Right lung (tissue), 10 donors: ENCODE measurements at places on chromosomes 16 and 17. TPM values are rescaled to one million over a fixed set of nuclear protein-coding genes. Genes with fewer than 3 reads are reported as not detected.

Gene ABCC11
- 0.30 TPM for polyA plus RNA-seq

Gene CDH13
- polyA plus RNA-seq = 3.2 TPM

Gene SLC35G6
- 0.18 TPM for polyA plus RNA-seq

Gene AANAT
- polyA plus RNA-seq = not detected

Gene CDR2
- polyA plus RNA-seq = 31.8 TPM

DNA sequence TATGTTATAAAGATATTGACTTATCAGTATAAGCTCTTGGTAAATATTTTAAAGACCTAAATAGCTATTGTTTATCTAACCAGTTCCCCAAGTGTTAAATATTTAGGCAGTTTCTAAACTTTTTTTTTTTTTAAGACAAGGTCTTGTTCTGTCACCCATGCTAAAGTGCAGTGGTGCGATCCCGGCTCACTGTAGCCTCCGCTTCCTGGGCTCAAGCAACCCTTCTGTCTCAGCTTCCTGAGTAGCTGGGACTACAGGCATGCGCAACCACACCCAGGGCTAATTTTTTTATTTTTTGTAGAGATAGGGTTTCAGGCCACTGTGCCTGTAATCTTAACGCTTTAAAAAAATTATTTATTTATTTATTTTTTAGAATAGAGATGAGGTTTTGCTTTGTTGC lies 43.5 kb downstream of the SNX29 start:
- no peak for DNase-seq

- no peak for DNase-seq
These were observed 519 bp upstream of the NTN1 start for GRCh38 chr17:9020824-9021157.

DNA sequence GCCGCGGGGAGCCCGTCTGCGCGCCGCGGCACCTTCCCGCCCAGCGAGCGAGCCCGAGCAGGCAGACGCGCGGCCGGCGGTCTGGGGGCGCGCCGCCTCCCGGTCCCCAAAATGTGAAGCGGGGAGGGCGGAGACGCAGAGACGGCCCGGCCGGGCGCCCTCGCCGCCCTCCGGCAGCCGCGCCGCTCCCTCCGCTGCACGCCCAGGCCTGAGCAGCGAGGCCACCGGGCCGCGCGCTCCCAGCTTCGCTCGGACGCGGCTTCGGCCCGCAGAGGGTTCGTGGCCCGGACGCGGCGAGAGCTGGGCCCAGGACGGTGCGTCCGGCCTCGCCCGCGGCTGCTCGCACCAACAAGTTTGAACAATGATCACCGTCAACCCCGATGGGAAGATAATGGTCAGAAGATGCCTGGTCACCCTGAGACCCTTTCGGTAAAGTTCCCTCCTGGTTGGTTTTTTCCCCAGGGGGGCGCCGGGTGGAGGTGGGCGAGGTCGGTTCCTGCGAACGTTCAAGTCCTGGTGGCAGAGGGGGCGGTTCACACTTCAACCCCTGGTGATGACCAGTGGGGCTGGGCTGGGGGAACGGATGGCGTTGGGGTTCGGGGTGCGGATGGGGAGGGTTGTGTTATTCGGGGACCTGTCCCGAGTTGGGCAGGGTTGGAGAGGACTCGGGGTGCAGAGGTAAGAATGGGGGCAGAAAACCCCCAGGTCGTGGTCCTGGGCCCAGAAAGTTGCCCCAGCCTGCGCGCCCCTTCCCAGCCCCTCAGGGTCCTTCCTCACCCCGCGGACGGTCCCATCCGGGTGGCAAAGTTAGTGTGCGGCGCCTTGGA lies 678 bp downstream of the MGAT5B start:
- no peak for DNase-seq

DNA sequence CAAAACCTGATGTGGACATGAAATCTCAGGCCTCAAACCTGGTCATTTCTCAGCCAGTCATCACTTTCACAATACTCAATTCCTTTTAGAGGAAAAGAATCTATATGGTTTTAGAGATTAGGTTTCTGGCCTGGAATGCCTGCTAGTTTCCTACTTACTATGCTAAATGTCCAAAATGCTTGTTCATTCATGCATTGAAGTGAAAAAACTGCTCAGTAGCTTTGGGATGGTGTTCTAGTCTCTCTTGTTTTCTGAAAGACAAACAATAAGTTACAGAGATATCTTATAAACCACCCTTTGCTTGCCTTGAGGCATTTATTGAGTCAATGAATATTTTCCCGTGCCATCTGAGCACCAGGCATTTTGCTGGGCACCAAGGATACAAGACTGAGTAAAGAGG lies 1146.5 kb upstream of the GOT2 start:
- no peak for DNase-seq

DNA sequence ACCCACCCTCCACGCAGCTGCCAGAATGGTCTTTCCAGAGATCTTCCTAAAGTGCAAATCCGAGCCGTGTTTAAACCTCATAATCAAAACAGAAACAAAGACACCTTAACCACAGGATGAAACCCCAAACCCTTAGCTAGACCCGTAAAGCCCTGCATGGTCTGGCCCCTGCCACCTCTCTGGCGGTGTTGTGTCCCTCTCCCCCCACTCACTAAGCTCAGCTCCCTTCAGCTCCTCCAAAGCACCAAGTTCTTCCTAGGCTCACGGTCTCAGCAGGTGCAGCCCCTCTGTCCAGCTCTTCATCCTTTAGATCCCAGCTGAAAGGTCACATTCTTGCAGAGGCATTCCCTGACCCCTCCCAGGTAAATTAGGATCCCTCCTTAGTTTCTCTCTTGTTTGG lies 4.4 kb upstream of the NXPH3 start:
- no peak for DNase-seq

- DNase-seq = no peak
These were observed 157.7 kb downstream of the CMIP start for GRCh38 chr16:81602256-81602776.

GRCh38 chr16:66551348-66551759 lies 1.0 kb upstream of the CKLF start:
- no peak for DNase-seq

GRCh38 chr16:88303890-88304819 lies 78.6 kb upstream of the ZNF469 start:
- DNase-seq = no peak

GRCh38 chr17:76716146-76716838 lies 5.5 kb upstream of the MXRA7 start:
- DNase-seq = no peak

GRCh38 chr17:30229012-30229411 lies 6.5 kb downstream of the SLC6A4 start:
- no peak for DNase-seq

DNA sequence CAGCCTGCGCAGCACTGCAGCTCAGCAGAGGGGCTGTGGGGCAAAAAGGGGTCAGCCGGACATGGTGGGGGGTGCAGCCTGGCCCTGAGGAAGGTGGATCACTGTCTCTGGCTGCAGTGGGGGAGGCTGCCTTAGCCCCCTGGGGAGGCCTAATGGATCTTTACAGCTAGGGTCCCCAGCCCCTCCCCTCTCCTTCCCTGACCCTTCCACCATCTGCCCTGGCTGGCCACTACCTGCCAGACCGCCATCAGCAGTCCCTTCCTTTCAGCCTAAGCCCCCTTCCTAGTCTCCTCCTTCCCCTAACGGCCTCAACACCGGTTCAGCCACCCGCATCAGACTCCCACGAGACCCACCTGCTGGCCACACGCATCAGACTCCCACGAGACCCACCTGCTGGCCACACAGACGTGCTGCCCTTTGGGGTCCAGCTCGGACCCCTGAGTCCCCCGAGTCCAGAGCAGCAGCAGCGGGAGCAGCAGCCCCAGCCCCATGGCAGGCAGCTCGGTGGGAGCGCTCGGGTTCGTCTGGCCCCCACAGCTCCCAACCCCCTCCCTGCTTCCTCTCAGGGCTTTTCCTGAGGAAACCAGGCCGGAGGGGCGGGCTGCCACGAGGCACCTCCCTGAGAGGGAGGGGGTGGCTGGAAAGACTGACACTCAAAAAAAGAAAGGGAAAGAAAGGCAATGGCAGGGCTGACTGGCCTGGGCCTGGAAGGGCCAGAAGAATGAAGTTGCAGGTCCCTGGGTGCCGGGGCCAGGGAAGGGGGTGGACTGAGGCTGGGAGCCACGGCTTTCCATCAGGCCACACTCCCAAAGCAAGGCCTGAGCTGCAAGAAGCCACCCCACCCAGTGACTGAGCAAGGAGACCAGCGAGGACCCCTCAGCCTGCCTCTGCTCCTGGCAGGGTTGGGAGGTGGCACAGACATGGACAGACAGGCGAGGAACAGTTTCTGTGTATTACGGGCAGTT lies at the start of gene SCARF1:
Gene SCARF1 (minus strand): TSS at position 526 of the 965 bp plus-strand sequence. CDS start 35 bp downstream, at position 491.
- DNase-seq = no peak
